Left lung (tissue), 14 donors: ENCODE measurements at places on chromosomes 6 and 20. TPM values are rescaled to one million over a fixed set of nuclear protein-coding genes. Genes with fewer than 3 reads are reported as not detected.

GRCh38 chr6:31423550-31423949 is 20.2 kb downstream of the MICA start:
- no peak for DNase-seq
- no peaks in the 10 kb centered on the region for H3K36me3 ChIP-seq

Gene PACSIN1
- not detected for total RNA-seq

Gene NFKBIE
- 19.3 TPM for total RNA-seq

GRCh38 chr6:4947716-4948115 is 56.1 kb downstream of the RPP40 start:
- H3K4me3 ChIP-seq: no peak overlapping the region
- H3K4me1 ChIP-seq: no peaks in the 10 kb centered on the region
- no peak overlapping the region for H3K27ac ChIP-seq
- no peaks in the 10 kb centered on the region for H3K27me3 ChIP-seq
- no peaks in the 10 kb centered on the region for H3K36me3 ChIP-seq
- DNase-seq: no peak

Gene PKIB
- total RNA-seq: 2.3 TPM

GRCh38 chr6:38185244-38185643 is 365.7 kb downstream of the ZFAND3 start:
- no peak for DNase-seq
- no peak overlapping the region for H3K27ac ChIP-seq
- H3K27me3 ChIP-seq: no peaks in the 10 kb centered on the region
- H3K36me3 ChIP-seq: no peaks in the 10 kb centered on the region
- no peaks in the 10 kb centered on the region for H3K4me1 ChIP-seq

DNA sequence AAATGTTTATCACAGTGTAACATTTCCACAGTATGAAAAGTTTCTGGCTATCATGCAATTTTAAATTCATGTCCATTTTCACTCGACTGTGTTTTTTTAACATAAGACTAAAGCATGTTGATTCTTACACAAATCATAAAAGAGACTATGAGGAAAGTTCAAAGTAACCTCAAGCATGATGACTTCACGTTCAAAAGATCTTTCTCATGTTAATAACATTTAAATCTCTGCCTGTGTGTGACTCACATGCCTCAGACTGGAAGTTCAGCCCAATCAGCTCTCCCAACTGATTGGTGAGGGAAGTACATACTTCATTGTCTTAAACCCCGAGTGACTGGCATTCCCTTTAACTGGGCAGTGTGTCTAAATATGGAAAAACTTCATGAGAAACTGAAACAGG is 37.4 kb downstream of the ATXN1 start:
- H3K4me1 ChIP-seq: peaks cover 40% of the 10 kb centered on the region
- DNase-seq: no peak
- H3K27ac ChIP-seq: peak overlapping the region; percentile 75
- H3K36me3 ChIP-seq: no peaks in the 10 kb centered on the region

GRCh38 chr6:41934278-41935192 is 7.1 kb downstream of the CCND3 start:
- peaks cover 52% of the 10 kb centered on the region for H3K4me1 ChIP-seq
- H3K27ac ChIP-seq: no peak overlapping the region
- DNase-seq: no peak
- H3K4me3 ChIP-seq: no peak overlapping the region
- H3K27me3 ChIP-seq: no peaks in the 10 kb centered on the region

DNA sequence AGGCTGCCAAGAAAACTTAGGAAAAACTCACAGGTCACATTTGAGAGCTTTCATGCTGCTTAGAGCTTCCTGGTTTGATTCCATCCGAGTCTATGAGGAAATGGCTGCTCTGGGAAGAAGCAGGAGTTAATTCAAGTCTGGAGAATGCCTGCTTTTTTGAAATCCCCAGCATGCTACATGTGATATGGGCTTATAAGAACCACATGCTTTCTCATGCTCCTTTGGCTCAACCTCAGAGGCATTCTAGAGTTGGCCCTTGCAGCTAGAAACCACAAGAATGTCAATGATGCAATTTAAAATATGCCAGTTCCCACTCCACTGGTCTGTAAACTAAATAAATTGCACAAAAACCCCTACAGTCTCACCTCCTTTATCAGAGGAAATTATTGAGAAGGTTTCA is 142.9 kb upstream of the OLIG3 start:
- no peaks in the 10 kb centered on the region for H3K4me1 ChIP-seq
- H3K4me3 ChIP-seq: no peak overlapping the region
- no peaks in the 10 kb centered on the region for H3K27me3 ChIP-seq
- H3K27ac ChIP-seq: peak overlapping the region; percentile 7
- no peaks in the 10 kb centered on the region for H3K36me3 ChIP-seq

DNA sequence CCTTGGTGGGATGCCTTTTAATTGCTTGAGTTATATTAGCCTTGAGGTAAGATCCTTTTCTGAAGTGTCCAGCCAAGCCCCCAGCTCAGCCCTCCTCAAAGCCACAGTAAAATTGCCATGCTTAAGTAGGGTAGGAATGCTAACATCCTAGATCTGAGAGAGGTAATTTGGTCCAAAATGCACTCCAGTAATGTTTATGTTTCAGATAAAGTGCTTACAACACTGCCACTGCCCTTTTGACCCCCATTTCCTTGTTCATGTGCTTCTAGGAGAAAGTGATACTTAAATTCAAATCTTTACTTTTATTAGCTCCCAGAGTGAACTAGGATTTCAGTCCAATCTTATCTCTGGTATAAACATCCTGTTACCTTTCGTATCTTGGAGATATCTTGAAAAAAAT is 318.0 kb downstream of the BMP2 start:
- peaks cover 5% of the 10 kb centered on the region for H3K4me1 ChIP-seq
- DNase-seq: peak; percentile 22
- no peak overlapping the region for H3K4me3 ChIP-seq
- H3K27me3 ChIP-seq: no peaks in the 10 kb centered on the region
- no peak overlapping the region for H3K27ac ChIP-seq

- H3K4me1 ChIP-seq: no peaks in the 10 kb centered on the region
- no peaks in the 10 kb centered on the region for H3K36me3 ChIP-seq
- no peak overlapping the region for H3K4me3 ChIP-seq
- no peaks in the 10 kb centered on the region for H3K27me3 ChIP-seq
Observed at GRCh38 chr6:95519228-95520037, 57.9 kb upstream of the MANEA start.

- H3K4me1 ChIP-seq: no peaks in the 10 kb centered on the region
- H3K4me3 ChIP-seq: no peak overlapping the region
- DNase-seq: no peak
- H3K27me3 ChIP-seq: no peaks in the 10 kb centered on the region
Observed at GRCh38 chr6:143877584-143878271, 13.5 kb downstream of the ZC2HC1B start.

- DNase-seq: no peak
- no peaks in the 10 kb centered on the region for H3K36me3 ChIP-seq
- H3K27ac ChIP-seq: peak overlapping the region; percentile 72
- H3K4me1 ChIP-seq: peaks cover 12% of the 10 kb centered on the region
Observed at GRCh38 chr6:37239526-37239925, 18.0 kb upstream of the TBC1D22B start.

DNA sequence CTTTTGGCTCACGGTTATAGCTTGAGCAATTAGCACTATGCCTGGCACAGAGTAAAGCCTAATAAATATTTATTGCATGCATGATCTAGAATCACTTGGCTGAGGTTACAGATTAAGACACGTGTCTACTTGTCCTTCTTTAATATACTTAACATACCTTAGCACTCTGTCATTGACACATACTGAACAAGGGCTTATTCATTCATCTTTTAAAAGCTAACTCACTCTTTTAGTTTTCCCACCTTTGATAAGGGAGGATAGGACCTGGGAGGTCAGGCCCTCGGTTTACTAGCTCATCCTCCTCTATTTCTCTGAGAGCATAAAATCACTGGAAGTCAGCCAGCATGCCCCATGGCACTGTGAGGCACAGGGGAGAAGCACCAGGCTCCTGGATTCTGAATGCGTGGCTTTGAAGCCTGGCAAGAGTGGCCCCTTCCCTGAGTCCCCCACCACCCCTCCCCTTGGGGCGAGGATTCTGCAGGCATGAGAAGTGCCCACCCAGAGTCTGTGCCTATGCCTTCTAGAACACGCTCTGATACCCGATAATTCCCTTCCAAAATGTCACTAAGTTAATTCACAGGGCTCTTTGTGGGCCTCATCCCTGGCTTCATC is 11.2 kb downstream of the ZCCHC3 start:
- H3K4me1 ChIP-seq: peaks cover 22% of the 10 kb centered on the region
- H3K27me3 ChIP-seq: no peaks in the 10 kb centered on the region
- no peak overlapping the region for H3K4me3 ChIP-seq

DNA sequence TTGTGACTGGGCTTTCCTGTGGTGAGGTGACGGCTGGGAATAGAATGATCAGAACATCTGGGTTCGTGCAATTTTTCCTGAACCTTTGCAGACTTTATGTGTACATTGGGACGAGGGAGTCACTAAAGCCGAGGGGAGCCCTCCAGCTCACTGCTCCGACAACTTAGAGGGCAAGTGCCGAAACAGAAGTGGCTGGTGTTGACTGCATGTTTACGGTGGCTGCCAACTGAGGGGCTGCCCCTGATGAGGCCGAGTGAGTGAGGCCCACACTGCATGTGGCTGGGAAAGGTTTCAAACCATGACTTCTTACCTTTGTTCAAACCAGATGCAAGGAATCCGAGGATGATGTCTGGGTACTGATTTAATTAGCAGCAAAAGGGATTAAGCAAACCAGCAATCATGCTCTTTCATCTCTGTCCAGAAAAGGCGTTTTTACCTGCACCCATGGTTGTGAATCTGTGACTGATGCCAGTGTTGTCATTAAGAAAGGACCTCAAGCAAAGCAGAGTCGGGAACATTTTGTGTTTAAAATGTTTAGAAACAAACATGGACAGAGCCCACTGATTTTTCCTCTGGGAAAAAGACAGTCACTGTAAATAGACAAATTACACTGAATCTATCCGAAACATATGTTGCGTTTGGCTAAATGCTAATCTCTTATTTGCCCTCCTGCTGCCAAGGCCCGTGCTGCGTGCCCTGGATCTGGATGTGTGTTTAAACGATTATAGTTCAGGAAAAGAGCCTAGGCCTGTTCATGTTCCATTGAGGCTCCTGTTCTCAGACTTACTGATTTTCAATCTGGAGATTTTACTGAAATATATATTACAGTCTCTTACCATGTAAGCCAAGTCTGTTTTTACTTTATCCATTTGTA is 105.1 kb downstream of the UST start:
- no peaks in the 10 kb centered on the region for H3K36me3 ChIP-seq
- no peak overlapping the region for H3K27ac ChIP-seq
- H3K4me3 ChIP-seq: no peak overlapping the region
- no peaks in the 10 kb centered on the region for H3K4me1 ChIP-seq
